ENCODE measurements at places on chromosomes 11 and 22. TPM values are rescaled to one million over a fixed set of nuclear protein-coding genes. Genes with fewer than 3 reads are reported as not detected.
A peak's percentile ranks its signal among the peaks of the same experiment; 100 is the strongest.

Gene NCF4
- not detected for total RNA-seq

Gene C11orf97
- not detected for total RNA-seq

Gene RCOR2
- 20.3 TPM for total RNA-seq

Gene SRSF8
- total RNA-seq = 41.6 TPM

Gene TMPRSS4
- not detected for total RNA-seq

Gene UPK3A
- total RNA-seq = not detected

Gene JHY
- 2.7 TPM for total RNA-seq

DNA sequence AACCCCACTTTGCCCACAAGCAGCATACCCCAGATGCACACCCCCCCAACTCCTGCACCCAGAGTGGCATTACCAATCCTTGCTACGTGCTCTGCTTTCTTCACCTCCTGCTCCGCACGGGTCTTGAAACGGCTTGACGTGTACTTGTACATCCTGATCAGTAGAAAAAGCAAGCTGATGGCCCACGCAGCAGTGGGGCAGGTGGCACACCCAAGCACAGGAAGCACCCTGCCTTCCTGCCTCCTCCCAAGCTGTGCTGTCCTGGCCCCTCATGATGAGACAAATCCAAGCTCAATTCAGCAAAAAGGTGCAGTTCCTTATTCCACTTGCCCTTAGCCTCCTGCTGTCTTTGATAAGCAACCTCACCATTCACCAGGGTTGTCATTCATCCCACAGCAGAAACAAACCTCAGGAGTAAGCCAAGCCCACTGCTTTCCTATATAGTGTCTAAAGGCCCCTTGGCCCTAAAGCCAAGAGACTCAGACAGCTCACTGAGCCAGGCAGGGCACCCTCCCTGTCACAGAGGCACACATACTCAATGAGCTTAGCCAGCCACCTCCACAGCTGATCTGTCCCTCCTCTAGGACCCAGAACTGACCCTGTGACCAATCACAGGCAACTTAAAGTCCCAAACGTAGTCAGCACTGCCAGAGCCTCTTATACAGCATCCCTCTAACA lies 27.8 kb downstream of the MORC2 start:
- no peak for DNase-seq

DNA sequence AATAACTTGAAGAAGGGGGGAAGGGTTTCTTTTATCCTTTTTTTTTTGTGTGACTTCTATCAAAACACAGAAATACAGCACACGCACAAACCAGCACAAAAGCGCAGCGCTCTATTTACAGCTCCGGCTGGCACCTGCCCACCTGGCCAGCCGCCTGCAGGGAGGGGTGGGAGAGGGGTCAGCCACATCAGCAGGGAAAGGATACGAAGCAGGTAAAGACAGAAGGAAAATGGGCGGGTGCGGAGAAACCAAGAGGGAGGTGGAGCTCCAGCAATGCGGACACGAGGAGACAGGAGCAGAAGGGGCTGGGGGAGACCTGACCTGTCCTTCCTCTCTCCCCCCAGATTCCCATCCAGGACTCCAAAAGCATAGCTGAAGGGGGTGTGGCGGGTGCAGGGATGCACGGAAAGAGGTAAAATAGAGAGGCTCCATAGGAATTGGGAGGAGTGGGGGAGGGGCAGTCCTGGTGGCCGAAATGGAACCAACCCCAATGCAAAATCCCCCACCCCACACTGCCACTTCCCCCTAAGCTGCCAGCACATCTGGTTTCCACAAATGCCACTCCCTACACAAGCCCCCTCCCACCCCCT lies 14.1 kb downstream of the CXCR5 start:
- no peak for DNase-seq

DNA sequence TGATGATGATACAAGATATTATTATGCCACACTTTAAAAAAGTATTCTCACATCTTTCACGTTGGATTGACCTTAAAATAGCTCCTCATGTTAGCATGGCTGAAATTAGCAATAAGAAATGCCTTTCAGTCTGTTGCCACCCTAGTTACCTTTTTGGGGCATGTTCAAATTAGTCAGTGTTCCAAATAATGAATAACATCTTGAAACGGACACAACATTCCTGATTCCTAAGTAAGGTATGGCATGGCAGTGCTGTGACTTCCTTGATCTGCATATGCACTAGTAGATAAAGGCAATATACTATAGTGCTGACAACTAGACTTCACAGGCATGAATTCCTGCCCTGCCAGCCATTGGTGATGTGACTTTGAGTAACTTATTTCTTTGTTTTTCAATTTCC lies 914.5 kb downstream of the METTL15 start:
- DNase-seq = peak; percentile 36

DNA sequence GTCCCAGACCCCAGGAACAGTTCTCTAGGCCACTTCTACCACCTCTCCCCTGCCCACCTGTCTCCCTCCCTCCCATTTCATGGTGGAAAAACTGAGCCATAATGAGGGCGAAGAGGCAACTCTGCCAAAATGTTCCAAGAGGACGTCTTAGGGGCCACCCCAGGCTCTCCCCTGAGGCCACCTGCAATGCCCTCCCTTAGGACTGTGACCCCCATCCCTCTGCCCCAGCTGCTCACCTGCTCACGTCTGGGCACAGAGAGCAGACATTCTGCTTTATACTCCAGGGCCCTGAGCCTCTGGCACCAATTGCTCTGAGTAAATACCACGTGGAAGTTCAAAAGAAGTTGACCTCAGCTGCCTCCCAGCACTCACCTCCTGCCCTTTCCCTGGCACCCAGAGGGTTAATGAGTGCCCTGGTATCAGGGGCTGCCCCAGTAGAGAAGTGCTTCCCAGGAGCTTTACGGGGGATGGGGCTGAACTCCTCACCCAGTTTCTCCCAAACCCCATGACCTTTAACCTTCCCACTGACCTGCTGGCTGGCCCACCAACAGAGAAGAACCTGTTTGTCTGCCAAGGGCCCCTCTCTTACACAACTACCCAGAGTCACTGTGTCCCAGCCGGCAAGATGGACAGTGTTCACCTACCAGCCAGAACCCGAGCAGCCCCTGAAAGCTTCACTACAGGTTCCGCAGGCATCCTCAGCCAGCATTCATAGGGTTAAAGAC lies 627 bp upstream of the APOA5 start:
- DNase-seq = no peak

DNA sequence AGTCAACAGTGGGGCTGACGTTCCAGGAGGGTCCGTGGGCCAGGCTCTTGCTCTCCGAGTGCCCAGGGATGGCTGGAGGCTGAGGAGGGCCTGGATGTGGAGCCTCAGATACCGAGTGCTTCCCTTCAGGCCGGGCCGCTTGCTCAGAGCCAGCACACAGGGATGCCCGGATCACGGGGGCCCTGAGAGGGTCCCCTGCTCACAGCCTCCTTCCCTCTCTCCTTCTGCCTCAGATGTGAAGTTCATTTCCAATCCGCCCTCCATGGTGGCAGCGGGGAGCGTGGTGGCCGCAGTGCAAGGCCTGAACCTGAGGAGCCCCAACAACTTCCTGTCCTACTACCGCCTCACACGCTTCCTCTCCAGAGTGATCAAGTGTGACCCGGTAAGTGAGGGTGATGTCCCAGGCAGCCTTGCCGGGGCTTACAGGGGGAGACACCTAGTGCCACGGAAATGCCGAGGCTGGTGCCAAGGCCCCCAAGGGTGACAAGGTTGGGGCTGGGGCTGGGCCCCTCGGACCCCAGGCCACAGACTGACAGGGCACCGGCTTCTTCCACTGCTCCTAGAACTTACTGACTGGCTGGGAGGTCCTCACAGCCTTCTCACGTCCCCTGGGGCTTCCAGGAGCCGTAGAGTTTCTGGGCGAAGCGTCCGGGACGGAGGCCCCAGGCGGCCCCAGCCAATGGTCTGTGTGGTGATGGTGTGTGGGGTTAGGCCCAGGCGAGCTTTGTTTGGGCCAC lies 7.0 kb downstream of the CCND1 start:
- DNase-seq = no peak

GRCh38 chr11:124983674-124984511 lies 29.9 kb downstream of the CCDC15 start:
- no peak for DNase-seq

GRCh38 chr22:44581096-44581435 lies 83.0 kb upstream of the RTL6 start:
- no peak for DNase-seq

GRCh38 chr11:45454917-45455401 lies 168.8 kb upstream of the SYT13 start:
- DNase-seq = no peak

DNA sequence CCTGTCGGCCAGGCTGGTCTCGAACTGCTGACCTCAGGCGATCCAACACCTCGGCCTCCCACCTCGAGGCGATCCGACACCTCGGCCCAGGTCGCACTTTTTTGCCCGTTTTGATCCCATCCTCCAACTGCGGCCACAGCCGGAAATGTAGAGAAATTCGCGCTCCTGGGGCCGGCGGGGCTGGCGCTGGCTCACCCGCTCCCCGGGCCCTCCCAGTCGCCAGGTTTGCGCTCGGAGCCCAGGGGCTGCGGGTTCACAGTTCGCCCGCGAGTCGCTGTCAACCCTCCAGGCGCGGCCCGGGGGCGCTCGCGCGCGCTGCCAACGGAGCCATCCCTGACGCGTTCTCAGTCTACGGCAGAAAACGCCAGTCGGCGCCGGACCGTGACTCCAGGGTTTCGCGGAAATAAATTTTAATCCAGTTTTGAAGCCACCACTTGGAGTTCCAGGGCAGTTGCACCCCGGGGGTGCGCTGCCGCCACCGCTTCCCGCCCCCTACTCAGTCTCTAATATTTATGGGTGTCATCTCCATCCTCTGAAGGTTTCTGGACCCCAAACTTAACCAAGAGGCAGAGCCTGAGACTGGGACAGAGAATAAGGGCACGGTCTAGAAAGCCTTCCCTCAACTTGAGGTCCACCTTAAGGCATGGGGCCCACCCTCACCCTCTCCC lies 1.5 kb upstream of the KLHDC7B start:
- peak; percentile 36 for DNase-seq

- no peak for DNase-seq
Observed at GRCh38 chr11:61098778-61099177, 3.5 kb upstream of the CD5 start.

- no peak for DNase-seq
Observed at GRCh38 chr22:50207383-50208140, 6.8 kb downstream of the SELENOO start.

- DNase-seq = no peak
Observed at GRCh38 chr11:18958221-18958910, 19.2 kb upstream of the MRGPRX1 start.

DNA sequence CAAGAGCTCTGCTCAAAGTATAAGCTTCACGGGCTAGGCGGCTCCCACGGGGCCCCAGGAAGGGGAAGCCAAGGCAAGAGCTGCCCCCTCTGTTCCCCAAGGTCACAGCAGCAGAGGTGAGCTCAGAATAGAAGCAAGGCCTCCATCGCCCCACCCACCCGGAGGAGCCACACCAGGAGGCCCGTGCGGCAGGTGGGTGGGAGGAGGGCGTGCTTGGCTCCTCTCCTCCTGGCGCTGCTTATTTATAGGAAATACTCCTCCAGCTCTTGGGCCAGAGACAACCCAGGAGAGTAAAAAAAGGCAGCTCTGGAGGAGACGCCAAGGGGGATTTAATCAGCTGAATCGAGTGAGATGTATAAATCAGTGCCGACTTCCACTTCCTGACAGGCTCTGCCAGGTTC lies 87.8 kb downstream of the FEZ1 start:
- no peak for DNase-seq

- DNase-seq = no peak
Observed at GRCh38 chr11:32940865-32941264, 48.3 kb downstream of the QSER1 start.

DNA sequence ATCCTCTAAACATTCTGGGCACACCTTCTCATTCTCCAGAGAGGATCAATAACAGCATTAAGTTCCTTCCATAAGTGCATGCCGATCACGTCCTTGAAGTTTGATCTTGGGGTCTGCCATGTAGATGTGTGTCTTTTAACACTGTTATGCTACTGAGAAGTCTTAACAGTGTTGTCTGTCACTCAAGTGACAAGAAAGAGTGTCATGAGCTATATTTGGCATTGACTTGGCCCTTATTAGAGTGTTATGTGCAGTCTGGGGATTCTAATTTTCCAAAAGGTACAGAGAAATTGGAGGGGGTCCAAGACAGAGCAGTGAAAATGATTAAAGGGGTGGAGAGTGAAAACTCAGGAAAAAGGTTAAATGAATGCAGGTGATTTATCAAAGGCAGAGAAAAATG lies 107.1 kb upstream of the OPCML start:
- DNase-seq = no peak

DNA sequence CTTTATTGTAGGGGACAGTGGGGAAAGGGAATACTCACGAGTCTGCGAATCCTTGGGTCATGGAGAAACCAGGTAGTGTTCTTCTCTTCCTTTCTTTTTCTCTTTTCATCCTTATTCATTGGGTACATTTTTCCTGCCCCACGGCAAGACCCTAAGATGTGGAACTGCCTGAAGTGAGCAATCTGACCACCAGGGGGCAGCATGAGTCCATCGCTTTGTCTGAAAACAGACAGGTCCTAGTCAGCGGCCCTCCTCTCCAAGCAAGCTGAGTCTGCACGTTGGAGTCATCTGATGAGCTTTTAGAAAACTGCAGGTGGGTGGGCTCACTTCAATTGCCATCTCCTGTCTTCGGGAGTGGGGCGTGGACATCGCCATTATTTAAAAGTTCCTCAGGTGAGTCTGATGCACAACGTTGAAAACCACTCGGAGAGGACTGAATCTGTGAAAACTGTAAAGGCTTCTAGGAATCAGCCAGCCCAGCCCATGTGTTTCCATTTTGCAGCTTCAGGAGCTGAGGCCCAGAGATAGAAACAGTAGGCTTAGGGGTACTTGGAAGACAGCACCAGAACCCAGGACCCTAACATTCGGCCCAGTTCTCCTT lies 34.0 kb upstream of the FBXO3 start:
- DNase-seq = peak; percentile 47

DNA sequence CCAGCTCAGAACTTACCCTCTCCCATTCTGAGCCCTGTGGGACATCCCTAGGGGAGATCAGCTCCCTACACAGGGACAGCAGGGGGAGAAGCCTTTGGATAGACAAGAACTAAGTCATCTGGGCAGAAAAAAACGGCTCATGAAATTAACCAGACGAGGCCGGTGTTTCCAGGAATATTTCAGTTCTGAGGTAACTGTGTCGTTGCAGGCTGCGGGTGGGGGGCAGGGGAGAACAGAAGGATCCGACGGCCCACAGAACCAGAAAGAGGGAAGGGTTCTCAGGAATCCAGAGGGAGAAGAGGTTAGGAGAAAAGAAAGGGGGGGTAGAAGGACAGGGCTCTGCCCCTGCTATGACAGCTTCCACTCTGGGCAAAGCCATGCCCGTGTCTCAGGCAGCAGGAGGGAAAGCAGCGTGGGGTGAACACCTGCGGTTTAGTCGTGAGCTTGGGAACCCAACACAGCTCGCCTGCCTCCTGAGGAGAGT lies 3.6 kb downstream of the CLCF1 start:
- no peak for DNase-seq

DNA sequence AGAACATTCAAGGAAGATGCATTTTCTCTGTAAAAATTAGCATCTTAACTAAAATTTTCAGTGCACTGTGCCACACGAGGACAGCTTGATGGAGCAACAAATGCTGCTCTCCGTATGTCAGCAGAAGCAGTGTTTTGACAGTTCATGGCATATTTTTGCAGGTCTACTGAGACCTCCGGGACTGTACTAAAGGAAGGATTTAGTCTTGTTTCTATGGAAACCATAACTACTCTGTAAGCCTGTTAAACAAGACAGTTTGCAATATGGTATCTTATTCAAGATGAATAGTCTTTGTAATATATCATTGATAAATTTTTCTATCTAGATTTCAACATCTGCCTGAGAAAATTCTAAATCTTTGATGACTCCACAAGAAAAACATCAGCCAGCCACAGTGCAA lies 184.0 kb upstream of the GUCY1A2 start:
- DNase-seq = no peak
